Pulmonary artery endothelial cell (primary cell): ENCODE measurements at places on chromosomes 4 and X.

GRCh38 chr4:76883147-76883546 is 14.8 kb downstream of the SOWAHB start:
- DNase-seq, result peak; percentile 58

DNA sequence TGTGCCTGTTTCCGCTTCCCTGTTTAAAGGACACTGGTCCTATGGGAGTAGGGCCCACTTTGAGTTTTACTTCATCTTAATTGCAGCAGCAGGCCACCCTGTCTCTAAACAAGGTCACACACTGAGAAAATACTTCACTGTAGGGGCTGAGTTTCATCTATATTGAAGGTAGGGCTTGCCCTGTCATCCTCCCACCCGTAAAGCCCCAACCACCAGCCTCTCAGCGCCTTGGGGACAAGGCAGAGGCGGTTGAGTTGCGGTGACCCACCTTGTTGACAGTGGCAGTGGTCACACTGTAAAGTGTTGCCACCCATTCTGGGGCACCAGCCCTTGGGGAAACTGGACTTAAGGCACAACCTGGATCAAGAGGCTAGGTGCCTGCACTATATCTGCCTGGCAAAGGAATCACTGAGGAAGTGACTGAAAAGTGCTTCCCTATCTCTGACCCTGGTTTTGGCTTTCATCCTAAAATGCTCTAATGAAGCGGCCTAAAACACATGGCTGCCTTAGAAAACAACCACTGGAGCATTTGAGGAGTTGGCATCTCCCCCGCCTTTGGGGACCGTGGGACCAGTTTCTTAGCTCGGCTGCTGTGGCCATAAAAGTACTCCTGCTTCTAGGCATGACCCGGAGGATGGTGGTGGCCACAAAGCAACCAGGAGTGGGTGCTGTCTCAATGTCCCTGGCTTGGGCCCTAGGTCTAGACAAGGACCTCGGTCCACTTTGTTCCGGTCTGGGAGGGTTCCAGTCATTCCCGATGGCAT is 7.8 kb upstream of the WDR1 start:
- DNase-seq, result no peak

- DNase-seq, result no peak
Measured at GRCh38 chrX:17024886-17025285, 78.4 kb downstream of the REPS2 start.

- DNase-seq, result no peak
Measured at GRCh38 chr4:156992943-156993342, 21.3 kb upstream of the PDGFC start.

GRCh38 chr4:37597034-37597433 is 89.1 kb downstream of the RELL1 start:
- DNase-seq, result no peak
